ENCODE measurements at places on chromosomes 1 and 21.
A peak's percentile ranks its signal among the peaks of the same experiment; 100 is the strongest.

GRCh38 chr1:167927046-167927754 is 9.3 kb upstream of the DCAF6 start:
- no peak for DNase-seq

DNA sequence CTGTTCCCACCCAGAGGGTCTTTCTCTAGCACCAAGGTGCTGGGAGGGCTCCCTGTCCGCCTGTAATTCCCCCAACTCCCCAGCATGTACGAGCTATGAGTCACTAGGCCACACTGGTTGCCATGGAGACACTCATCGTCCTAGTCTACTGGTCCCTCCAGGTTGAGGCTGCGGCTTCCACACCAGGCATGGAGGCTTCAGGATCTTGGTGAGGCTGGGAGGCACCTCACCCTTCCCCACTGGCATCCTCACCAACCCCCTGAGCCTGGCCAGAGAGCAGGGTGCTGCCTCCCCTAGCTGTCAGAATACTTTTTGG is 75.6 kb upstream of the KAZN start:
- peak; percentile 42 for DNase-seq

DNA sequence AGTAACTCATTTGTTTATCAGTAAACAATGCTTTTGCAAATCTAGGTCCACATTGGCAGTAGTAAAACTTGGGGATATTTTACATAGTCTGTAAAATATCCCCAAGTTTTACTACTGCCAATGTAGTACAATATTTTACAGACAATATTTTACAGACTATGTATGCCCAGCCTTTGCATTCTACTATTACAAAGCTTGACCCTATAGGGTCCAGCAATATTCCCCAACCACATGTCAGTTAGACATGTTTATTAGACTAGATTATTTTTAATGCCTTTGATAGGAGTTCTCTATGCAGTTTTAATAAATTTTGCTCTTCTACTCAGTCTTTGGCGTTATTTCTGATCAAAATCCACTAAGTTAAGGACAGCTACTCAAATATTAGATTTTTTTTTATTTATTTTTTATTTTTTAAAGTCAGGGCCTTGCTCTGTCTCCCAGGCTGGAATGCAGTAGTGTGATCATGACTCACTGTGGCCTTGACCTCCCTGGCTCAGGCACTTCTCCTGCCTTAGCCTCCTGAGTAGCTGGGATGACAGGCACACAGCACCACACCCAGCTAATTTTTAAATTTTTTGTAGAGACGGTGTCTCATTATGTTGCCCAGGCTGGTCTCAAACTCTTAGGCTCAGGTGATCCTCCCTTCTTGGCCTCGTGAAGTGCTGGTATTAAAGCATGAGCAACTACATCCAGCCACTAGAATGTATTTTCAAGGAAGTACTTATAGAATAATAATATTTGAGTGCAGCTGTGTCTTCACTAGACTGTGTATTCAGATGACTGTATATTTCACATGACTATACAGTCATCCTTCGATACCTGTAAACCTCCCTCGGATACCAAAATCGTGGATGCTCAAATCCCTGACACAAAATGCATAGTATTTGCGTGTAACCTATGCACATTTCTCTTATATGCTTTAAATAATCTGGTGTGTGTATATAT is 19.8 kb downstream of the MIER1 start:
- peak; percentile 85 for DNase-seq

DNA sequence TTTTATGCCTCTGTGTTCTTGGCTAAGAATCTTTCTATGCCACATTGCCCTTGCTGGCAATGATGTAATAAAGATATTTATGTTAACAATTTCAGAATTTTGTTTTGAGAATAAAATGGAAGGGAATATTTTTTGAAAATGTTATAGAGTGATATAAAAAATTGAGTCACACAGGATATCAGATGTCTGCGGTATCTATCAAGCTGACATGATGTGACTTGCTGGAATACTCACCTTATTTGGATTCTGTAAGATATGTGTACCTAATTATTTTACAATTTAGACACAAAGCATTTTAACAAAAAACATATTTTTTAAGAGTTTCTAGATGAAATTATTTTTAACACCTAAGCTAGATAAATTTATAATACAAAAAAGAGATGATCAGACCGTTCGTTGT is 660.0 kb upstream of the B3GALT2 start:
- DNase-seq = no peak

DNA sequence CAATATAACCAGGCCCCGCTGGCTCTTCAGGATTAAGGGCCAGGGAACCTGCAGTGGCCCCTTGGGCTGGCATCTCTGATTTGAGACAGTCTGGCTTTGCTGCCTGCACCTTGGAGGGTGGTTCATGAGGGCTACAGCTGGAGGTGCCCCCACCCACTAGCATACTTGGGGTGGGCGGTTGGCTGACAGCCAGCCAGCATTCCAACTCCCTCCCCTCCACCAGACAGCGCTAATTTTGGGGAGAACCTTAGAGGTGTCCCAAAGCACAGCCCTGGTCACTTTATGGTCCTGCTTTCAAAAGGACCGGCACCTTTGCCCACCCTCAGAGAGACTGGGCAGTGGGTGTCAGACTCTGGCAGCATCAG is 180.7 kb upstream of the VAMP3 start:
- DNase-seq = no peak

DNA sequence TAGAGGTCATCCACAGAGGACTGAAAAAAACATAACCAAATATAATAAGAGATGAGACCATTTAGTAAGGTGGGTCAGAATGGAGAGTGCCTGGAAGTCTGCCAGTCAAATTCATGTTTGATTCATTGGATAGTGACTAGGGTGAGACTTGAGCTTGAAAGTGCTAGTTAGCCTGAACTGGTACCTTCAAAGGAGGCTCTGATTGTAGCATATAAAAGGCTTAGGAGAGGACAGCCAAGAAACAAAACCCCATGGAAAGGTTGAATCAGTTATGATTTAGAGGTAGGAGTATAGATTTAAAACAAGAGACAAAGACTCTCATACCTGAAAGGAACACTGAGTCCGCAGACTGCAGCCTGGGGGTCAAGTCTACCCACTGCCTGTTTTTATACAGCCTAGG is 44.4 kb upstream of the LRRC8C start:
- DNase-seq = no peak

DNA sequence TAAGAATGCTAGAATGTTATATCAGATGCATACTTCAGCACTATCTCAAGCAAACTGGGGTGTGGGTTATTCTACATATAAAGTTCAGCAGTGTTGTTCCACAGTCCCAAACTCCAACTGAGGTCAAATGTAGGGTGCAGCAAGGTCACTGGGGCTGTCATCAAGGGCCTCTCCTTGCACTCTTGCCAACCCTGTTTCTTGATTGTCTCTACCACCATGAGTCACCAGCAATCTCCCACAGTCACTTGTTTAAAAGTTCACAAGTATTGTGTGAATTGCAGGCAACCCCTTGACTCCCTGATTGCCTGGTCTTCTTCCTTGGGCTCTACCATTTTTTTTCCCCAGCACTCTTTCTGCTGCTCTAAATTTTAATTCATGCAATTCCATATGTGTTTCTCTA is 10.6 kb downstream of the METTL18 start:
- DNase-seq = no peak

- peak; percentile 40 for DNase-seq
These were observed 37.5 kb upstream of the QSOX1 start for GRCh38 chr1:180116964-180117763.

- DNase-seq = peak; percentile 88
These were observed 14.4 kb downstream of the SMYD3 start for GRCh38 chr1:246492611-246493245.

DNA sequence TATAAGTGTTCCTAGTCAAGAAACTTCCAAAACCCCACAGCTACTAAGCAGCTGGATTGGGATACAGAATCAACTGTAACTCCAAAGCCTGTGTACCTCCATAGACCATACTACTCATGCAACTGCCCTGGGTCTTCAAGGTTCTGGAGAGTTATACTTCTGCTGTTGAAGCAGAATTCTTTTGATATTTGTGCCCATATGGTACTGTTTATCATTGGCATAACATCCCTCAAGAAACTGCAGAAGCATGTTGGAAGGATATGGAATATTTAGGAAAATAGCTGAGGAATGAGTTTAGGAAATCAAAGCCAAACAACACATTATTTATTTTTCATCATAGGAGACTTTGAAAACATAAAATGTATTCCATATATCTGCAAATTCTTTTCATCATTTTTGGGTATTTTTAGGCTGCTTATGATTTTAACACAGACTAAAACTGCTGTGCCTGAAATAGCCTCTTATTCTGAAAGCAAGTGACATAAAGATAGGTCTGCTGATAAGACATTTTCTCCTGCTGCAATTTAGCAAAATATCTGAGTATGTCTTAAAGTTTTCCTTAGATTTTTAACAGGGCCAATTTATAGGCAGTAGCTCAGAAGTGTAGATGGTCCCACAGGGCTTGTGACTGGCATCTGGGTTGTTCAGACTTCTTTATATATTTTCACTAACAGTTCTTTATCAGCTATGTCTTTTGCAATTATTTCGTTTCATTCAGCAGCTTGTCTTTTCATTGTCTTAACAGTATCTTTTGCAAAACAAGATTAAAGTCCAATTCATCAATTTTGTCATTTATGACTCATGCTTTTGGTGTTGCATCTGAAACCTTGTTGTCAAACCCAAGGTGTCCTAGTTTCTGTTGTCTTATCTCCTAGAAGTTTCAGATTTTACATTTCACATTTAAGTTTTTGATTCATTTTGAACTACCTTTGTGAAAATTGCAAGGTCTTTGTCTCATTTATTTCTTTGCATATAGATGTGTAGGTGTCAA is 41.1 kb upstream of the ZNF124 start:
- DNase-seq = no peak

GRCh38 chr21:32807717-32808380 is 36.3 kb upstream of the PAXBP1 start:
- no peak for DNase-seq

DNA sequence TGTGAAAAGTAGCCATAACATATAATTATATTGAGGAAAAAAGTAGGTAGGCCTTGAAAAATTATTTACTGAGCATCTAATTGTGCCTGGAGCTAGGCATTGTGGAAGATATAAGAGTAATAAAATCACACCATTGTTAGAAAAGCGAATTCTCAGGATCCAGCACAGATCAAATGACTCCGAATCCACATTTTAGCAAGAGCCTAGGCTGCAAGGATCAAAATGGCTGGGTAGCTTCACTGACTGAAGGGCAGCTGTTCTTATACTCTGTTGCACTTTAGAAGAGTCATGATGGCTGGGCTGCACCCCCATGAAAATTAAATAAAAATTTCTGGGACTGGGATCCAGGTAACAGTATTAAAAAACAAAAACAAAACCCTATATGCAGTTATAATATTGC is 67.6 kb upstream of the HMCN1 start:
- DNase-seq = no peak

- no peak for DNase-seq
These were observed 78.3 kb upstream of the LMO4 start for GRCh38 chr1:87250336-87250735.

- no peak for DNase-seq
These were observed 12.7 kb downstream of the INSL5 start for GRCh38 chr1:66788231-66788939.

- DNase-seq = peak; percentile 85
These were observed 10.5 kb downstream of the MTX1 start for GRCh38 chr1:155218854-155219591.

DNA sequence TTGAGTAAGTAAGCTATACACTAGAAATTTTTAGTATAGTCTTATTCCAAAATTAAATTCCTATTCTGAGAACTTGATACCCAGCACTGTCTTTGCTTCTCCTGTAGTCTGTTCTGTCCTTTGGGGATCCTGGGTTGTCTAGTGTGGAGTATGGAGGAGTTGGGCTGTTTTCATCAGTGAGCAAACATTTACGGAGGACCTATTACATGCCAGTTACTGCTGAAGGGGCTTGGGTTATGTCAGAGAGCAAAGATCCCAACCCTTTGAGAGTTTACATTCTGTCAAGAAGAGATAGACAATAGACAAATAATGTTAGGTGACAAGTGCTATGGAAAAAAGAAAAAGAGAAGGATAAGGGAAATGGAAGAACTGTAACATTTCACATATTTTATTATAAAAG is 9.0 kb downstream of the TRAPPC10 start:
- no peak for DNase-seq

Measured in foreskin fibroblast (primary cell).